ENCODE measurements at places on chromosomes 1 and 21.

DNA sequence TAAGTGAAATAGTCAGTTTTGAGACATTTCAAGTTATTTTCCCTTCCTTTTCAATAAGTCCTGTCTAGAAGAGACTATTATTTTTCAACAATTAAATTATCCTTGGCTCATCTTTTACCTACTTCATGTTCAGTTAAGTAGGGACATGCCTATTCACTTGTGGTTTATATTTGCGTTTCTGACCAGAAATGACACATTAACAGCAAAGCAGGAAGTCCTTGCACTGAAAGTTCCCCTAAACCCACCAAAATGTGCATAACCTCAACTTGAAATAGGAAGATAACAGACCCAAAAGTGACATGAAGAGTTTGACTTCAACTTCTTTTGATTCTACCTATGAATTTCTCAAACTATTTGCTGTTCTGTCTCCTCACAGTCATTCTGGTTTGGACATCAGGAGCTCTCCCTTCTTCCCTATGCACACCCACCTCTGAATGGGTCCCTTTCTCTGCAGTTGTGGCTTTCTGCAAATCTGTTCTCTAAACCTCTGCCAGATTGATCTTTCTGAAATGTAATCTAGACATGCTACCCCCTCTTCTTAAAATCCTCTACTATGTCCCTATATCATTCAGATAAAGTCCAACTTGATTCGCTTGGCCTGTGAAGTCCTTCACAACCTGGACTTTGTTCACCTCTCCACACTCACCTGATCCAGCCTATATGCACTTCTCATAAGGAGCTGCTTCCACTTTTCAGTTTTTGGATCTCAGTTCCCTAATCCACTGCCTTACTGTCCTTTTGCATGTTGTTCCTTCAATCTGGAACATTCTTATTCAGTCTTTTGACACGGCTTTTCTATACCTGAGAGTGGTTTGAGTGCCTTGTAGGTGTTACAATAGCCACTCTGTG is 661.5 kb upstream of the ADGRL4 start:
- H3K27ac ChIP-seq, result no peak overlapping the region
- no peaks in the 10 kb centered on the region for H3K27me3 ChIP-seq
- no peaks in the 10 kb centered on the region for H3K4me1 ChIP-seq
- no peak overlapping the region for H3K4me3 ChIP-seq

DNA sequence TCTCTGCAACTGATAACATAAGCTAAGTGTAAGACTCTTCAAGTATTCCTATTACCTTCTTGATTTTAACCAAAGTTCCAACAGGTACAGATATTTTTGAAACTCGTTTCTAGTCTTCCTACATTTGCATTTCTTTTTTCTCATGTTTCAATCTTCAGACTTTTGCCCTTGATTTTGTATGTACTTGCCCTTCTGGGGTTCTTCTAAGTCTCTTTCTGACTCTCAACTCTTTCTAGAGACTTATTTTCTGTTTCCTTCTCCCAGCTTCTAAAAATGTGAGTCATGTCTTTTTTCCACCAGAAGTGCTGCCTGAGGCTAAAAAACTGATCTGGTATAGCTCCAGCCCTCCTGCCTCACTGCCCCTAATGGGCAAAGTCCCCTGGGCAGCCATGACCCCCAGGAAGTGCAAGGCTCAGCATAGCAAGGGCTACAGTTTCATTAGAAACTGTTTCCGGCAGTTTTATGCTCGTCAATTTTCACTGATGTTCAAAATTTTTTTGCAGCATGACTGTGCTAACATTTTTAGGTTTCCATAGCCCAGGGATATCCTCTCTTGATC is 265.9 kb downstream of the SEC16B start:
- H3K36me3 ChIP-seq, result no peaks in the 10 kb centered on the region
- H3K4me1 ChIP-seq, result no peaks in the 10 kb centered on the region
- H3K27ac ChIP-seq, result no peak overlapping the region
- no peak for DNase-seq

GRCh38 chr1:58282623-58283387 is 263.7 kb downstream of the OMA1 start:
- no peaks in the 10 kb centered on the region for H3K4me1 ChIP-seq
- H3K4me3 ChIP-seq, result no peak overlapping the region
- H3K27ac ChIP-seq, result no peak overlapping the region
- H3K27me3 ChIP-seq, result no peaks in the 10 kb centered on the region

DNA sequence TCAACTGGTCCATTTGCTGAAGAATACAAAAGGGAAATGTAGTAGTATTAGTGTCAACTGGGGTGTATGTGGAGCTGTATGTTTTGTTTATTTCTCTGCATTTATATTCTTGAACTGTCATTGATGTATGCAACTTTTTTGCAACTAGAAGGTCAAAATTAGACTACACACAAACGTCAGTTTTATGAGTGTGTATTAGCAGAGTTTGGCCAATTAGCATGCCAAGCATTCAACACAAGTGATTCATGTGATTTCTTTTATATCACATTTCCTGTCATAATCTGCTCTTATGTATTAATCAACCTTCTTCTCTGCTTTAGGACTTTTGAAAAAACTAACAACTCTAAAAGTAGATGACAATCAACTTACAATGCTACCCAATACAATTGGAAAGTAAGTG is 211.1 kb downstream of the LRRC40 start:
- no peak overlapping the region for H3K4me3 ChIP-seq
- DNase-seq, result no peak
- H3K4me1 ChIP-seq, result no peaks in the 10 kb centered on the region
- H3K27ac ChIP-seq, result no peak overlapping the region
- no peaks in the 10 kb centered on the region for H3K36me3 ChIP-seq

- no peak overlapping the region for H3K4me3 ChIP-seq
- no peaks in the 10 kb centered on the region for H3K4me1 ChIP-seq
- H3K27ac ChIP-seq, result no peak overlapping the region
Measured at GRCh38 chr1:204775546-204775945, 90.0 kb upstream of the LRRN2 start.

DNA sequence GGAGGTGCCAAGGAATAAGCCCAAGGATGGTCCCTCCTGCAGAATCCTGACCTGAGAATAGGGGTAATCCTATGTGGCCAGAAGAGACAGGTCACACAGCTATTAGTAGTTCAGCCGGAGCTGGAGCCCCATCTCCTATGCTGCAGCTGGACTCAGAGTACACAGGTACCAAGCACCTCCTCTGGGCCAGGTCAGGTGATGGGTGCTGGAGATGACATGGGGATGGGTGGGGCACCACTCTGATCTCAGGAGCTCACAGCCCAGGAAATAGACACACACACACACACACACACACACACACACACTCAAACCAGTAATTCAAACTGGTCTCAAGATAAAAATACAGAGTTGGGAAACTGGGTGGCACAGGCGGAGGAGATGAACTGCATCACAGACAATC is 54.2 kb upstream of the SSBP3 start:
- no peaks in the 10 kb centered on the region for H3K27me3 ChIP-seq
- H3K4me3 ChIP-seq, result no peak overlapping the region
- peak overlapping the region; percentile 78 for H3K27ac ChIP-seq
- peak; percentile 66 for DNase-seq
- no peaks in the 10 kb centered on the region for H3K36me3 ChIP-seq
- H3K4me1 ChIP-seq, result peaks cover 40% of the 10 kb centered on the region

DNA sequence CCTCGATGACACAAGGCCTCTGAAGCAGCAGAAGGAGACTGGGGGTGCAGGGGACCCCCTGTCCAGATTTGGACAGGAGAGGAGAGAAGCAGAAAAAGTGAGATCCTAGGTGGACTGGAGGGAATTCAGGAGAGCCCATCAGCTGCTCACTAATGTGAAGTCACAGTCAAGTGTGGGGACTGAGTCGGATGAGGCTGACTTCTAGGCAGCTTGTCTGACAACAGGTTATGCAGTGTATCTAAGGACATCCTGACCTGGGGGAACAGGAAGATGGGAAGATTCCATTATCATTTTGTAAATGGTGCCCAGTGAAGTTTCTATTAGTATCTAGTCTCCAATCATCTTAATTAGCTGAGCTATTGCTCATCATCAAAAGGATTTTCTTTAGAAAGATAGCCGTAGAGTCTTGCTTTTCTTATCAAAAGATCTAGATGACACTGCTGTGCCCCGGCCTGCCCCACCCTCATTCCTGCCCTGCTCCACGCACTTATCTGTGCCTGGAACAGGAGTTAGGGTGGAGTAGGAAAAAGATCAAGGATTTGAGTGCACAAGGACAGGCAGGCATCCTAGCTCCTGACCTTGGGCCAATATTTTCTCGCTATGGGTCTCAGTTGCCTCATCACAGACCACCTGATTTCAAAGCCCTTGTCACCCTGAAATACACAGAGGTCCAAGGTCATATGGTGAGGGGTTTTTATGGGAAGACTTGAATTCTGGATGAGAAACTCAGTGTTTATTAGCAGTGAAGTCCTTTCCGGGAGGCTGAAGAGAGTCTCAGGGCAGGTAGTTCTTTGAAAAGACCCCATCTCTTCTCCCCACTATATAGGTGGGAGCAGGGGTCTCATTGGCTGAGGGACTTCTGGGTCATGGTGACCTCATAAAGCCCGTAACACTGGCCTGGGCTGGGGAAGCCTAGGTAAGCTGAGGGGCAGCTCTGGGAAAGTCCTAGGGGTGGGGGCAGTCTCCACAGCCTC is at the start of gene MROH7:
TSS of gene MROH7 (plus strand) at position 924 of the 974 bp plus-strand sequence. CDS start 11,141 bp downstream, outside the sequence.
- DNase-seq, result no peak
- no peak within 1 kb of the TSS for H3K4me3 ChIP-seq
- H3K27me3 ChIP-seq, result peaks cover 10% of the 10 kb centered on the region
- H3K4me1 ChIP-seq, result no peaks in the 10 kb centered on the region

DNA sequence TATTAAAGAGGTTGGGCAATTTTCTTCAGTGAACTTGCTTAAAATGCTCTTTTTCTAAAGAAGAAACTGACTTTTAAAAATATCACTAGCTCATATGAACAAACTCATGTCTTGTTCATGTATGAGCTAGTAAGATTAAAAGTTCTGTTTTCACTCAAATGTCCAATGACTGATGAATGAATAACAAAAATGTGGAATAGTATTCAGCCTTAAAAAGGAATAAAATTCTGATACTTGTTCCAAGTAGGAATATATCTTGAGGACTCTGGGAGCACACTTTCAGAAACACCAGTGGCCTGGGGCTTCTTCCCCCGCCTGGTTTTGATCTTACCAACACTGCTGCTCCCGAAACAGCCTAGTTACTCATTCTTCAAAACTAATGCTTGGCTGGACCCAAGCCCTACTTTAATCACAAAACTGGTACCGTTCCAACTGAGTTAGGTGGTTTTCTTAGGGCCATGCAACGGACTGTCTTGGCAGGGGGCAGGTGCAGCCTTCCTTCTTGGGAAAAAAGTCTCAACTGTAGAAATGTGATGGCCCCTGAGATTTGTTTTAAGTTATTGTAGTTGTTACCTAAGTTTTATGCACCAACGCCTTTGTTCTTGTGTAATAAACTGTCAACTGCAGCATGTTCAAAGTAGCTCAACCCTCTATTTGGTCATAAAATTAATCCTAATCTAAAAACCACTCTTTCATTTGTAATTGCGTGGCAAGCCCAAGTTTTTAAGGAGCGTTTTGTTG is 116.0 kb downstream of the ETS2 start:
- no peaks in the 10 kb centered on the region for H3K36me3 ChIP-seq
- no peak overlapping the region for H3K4me3 ChIP-seq
- H3K27ac ChIP-seq, result no peak overlapping the region
- no peak for DNase-seq
- H3K27me3 ChIP-seq, result peaks cover 17% of the 10 kb centered on the region

GRCh38 chr1:7553042-7553690 is 217.9 kb upstream of the VAMP3 start:
- no peak overlapping the region for H3K4me3 ChIP-seq
- no peak overlapping the region for H3K27ac ChIP-seq
- peaks cover 5% of the 10 kb centered on the region for H3K27me3 ChIP-seq
- H3K4me1 ChIP-seq, result peaks cover 9% of the 10 kb centered on the region

DNA sequence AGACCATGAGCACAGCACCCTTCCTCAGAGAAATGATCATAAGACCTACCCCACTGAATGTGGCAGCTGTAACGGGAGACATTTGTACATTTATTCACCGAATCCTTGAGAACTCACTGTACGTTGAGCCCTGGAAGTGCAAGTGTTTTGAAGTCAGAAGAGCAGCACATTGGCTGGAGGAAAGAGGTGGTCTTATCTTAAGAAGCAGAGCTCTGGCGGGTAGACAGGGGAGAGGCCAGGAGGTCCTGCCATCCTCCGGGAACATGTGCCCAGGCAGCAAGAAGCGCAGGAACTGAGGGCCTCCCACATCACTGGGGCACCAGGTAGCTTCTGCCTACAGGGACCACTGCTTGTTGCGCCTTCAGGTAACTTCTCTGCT is 169.2 kb upstream of the IRF2BP2 start:
- peaks cover 12% of the 10 kb centered on the region for H3K36me3 ChIP-seq
- no peak for DNase-seq
- H3K4me1 ChIP-seq, result peaks cover 6% of the 10 kb centered on the region
- no peaks in the 10 kb centered on the region for H3K27me3 ChIP-seq

GRCh38 chr1:222096883-222097282 is 355.0 kb upstream of the DUSP10 start:
- H3K4me1 ChIP-seq, result no peaks in the 10 kb centered on the region
- H3K27me3 ChIP-seq, result peaks cover 2% of the 10 kb centered on the region
- H3K36me3 ChIP-seq, result no peaks in the 10 kb centered on the region
- no peak overlapping the region for H3K27ac ChIP-seq

DNA sequence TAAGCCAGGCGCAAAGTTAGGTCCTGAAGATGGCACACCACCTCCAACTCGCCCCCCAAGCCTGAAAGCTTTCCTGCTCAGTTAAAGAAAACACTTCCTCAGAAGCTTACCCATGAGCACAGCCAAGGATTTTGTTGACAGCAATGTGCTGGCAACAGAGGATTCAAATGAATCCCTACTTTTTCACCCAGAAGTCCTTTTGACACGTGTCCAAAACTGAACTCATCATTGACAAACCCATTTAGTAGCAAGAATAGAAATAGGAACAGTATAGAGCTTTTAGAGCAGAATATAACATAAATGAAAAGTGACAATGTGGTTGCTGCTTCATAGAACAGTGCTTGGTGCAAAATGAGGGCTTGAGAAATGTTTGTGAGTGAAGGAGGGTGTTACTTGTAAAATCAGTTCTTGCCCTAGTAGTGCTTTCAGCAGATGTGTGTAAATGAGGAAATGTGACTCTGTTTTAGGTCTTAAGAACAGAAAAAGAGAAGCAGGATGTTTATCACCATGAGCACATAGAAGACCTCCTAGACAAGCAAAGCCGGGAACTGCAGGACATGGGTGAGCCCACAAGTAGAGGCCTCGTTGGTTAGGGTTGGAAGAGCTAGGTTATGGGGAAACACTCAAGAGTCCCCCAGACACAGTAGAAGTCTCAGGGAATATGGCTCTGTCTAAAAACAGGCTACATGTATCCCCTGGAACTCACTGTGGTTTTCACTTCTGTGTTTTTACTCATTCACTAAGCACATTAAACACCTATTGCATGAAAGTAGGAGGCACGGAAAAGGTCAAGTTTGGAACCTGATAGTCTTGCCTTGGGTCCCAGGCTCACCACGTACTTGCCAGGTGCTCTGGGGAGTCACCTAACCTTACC is 48.6 kb upstream of the TMEM125 start:
- DNase-seq, result no peak
- peaks cover 3% of the 10 kb centered on the region for H3K4me1 ChIP-seq
- no peak overlapping the region for H3K4me3 ChIP-seq
- H3K27me3 ChIP-seq, result no peaks in the 10 kb centered on the region
- H3K27ac ChIP-seq, result no peak overlapping the region

GRCh38 chr1:101506541-101507164 is 269.8 kb downstream of the S1PR1 start:
- no peaks in the 10 kb centered on the region for H3K27me3 ChIP-seq
- no peak overlapping the region for H3K27ac ChIP-seq
- DNase-seq, result peak; percentile 61

GRCh38 chr1:3296326-3296725 is 158.1 kb upstream of the ARHGEF16 start:
- no peak overlapping the region for H3K27ac ChIP-seq
- no peaks in the 10 kb centered on the region for H3K36me3 ChIP-seq
- no peaks in the 10 kb centered on the region for H3K4me1 ChIP-seq
- no peak overlapping the region for H3K4me3 ChIP-seq
- no peaks in the 10 kb centered on the region for H3K27me3 ChIP-seq

GRCh38 chr21:26169061-26169610 is 1.4 kb downstream of the APP start:
- peaks cover 1% of the 10 kb centered on the region for H3K27me3 ChIP-seq
- H3K27ac ChIP-seq, result peak overlapping the region; percentile 91
- peaks cover 2% of the 10 kb centered on the region for H3K36me3 ChIP-seq
- H3K4me1 ChIP-seq, result peaks cover 26% of the 10 kb centered on the region
- peak overlapping the region; percentile 88 for H3K4me3 ChIP-seq
